ENCODE measurements at places on chromosomes 13 and 19. TPM values are rescaled to one million over a fixed set of nuclear protein-coding genes. Genes with fewer than 3 reads are reported as not detected.

- H3K4me3 ChIP-seq: no peak overlapping the region
- no peak overlapping the region for H3K27ac ChIP-seq
- peaks cover 15% of the 10 kb centered on the region for H3K4me1 ChIP-seq
- no peaks in the 10 kb centered on the region for H3K36me3 ChIP-seq
Measured at GRCh38 chr13:32045982-32046785, 14.6 kb downstream of the FRY start.

The ADGRE1 gene
- 12.4 TPM for total RNA-seq

- no peak overlapping the region for H3K27ac ChIP-seq
- peak; percentile 66 for DNase-seq
- H3K27me3 ChIP-seq: no peaks in the 10 kb centered on the region
- no peaks in the 10 kb centered on the region for H3K4me1 ChIP-seq
- H3K4me3 ChIP-seq: no peak overlapping the region
Measured at GRCh38 chr13:97810152-97810551, 143.3 kb upstream of the IPO5 start.

- no peak overlapping the region for H3K27ac ChIP-seq
- DNase-seq: no peak
- no peaks in the 10 kb centered on the region for H3K27me3 ChIP-seq
- H3K4me3 ChIP-seq: no peak overlapping the region
- no peaks in the 10 kb centered on the region for H3K4me1 ChIP-seq
Measured at GRCh38 chr13:80408270-80408669, 67.3 kb upstream of the SPRY2 start.

The CNFN gene
- not detected for total RNA-seq

The ZNF681 gene
- 4.8 TPM for total RNA-seq

GRCh38 chr13:52599848-52600603 lies 42.2 kb upstream of the HNRNPA1L2 start:
- H3K4me1 ChIP-seq: no peaks in the 10 kb centered on the region
- H3K4me3 ChIP-seq: no peak overlapping the region
- no peaks in the 10 kb centered on the region for H3K27me3 ChIP-seq

The IGSF23 gene
- not detected for total RNA-seq

The COL4A2 gene
- total RNA-seq: 414 TPM

- H3K4me1 ChIP-seq: no peaks in the 10 kb centered on the region
- no peaks in the 10 kb centered on the region for H3K27me3 ChIP-seq
- peak; percentile 83 for DNase-seq
- no peak overlapping the region for H3K4me3 ChIP-seq
- H3K36me3 ChIP-seq: no peaks in the 10 kb centered on the region
Measured at GRCh38 chr19:19860756-19861390, 4.8 kb upstream of the ZNF253 start.

- H3K27ac ChIP-seq: no peak overlapping the region
- H3K4me3 ChIP-seq: no peak overlapping the region
- peak; percentile 85 for DNase-seq
Measured at GRCh38 chr19:45474606-45475521, 7.1 kb downstream of the FOSB start.

The C19orf85 gene
- not detected for total RNA-seq

GRCh38 chr13:45602183-45603170 lies 13.1 kb downstream of the ERICH6B start:
- DNase-seq: no peak
- H3K36me3 ChIP-seq: no peaks in the 10 kb centered on the region
- no peak overlapping the region for H3K4me3 ChIP-seq
- no peak overlapping the region for H3K27ac ChIP-seq
- no peaks in the 10 kb centered on the region for H3K4me1 ChIP-seq
- no peaks in the 10 kb centered on the region for H3K27me3 ChIP-seq

The NDUFA11 gene
- total RNA-seq: 219 TPM

GRCh38 chr19:41978470-41978869 lies 15.6 kb downstream of the ATP1A3 start:
- no peaks in the 10 kb centered on the region for H3K36me3 ChIP-seq
- no peaks in the 10 kb centered on the region for H3K4me1 ChIP-seq
- DNase-seq: no peak
- H3K27ac ChIP-seq: no peak overlapping the region

DNA sequence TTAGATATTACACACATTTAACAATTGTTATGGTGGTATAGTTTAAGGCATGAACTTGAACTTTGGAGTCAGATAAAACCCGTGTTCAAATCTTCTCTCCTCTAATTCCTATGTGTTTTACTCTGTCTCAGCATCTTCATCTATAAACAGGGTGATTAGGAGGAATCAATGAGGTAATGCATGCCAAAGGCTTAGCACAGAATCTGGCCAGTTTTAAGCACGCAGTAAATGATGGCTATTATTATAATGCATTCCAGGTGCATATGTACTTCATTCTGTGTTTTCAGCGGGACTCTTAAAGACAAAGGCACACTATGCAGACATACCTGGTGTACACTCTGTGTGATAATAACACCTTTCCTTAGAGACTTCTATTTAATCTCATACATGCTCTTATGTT lies 88.0 kb upstream of the FRY start:
- peaks cover 3% of the 10 kb centered on the region for H3K4me1 ChIP-seq
- no peak for DNase-seq
- no peaks in the 10 kb centered on the region for H3K36me3 ChIP-seq
- H3K27ac ChIP-seq: no peak overlapping the region
- no peak overlapping the region for H3K4me3 ChIP-seq

The CYP4F11 gene
- total RNA-seq: 0.15 TPM

GRCh38 chr19:40661616-40662015 lies 28.8 kb downstream of the NUMBL start:
- H3K4me3 ChIP-seq: no peak overlapping the region
- no peak for DNase-seq
- peaks cover 2% of the 10 kb centered on the region for H3K4me1 ChIP-seq

DNA sequence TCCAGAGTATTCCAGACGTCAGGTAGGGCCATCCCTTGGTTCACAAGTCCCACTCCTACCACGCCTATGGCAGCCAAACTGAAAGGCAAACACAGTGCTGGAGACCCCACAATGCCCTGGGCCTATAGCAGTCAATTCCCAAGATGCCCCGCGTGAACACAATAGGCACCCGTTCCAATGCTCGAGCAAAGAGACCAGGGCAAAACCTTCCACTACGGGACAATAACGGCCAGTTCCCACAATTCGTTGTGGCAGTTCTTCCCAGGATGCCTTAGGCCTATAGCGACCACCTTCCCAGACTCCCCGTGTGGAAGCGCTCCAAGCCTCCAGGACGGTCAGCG lies 538 bp downstream of the ZNF428 start:
- H3K4me3 ChIP-seq: peak overlapping the region; percentile 87
- DNase-seq: peak; percentile 68
- H3K27me3 ChIP-seq: no peaks in the 10 kb centered on the region
- H3K27ac ChIP-seq: peak overlapping the region; percentile 97
- H3K36me3 ChIP-seq: no peaks in the 10 kb centered on the region

DNA sequence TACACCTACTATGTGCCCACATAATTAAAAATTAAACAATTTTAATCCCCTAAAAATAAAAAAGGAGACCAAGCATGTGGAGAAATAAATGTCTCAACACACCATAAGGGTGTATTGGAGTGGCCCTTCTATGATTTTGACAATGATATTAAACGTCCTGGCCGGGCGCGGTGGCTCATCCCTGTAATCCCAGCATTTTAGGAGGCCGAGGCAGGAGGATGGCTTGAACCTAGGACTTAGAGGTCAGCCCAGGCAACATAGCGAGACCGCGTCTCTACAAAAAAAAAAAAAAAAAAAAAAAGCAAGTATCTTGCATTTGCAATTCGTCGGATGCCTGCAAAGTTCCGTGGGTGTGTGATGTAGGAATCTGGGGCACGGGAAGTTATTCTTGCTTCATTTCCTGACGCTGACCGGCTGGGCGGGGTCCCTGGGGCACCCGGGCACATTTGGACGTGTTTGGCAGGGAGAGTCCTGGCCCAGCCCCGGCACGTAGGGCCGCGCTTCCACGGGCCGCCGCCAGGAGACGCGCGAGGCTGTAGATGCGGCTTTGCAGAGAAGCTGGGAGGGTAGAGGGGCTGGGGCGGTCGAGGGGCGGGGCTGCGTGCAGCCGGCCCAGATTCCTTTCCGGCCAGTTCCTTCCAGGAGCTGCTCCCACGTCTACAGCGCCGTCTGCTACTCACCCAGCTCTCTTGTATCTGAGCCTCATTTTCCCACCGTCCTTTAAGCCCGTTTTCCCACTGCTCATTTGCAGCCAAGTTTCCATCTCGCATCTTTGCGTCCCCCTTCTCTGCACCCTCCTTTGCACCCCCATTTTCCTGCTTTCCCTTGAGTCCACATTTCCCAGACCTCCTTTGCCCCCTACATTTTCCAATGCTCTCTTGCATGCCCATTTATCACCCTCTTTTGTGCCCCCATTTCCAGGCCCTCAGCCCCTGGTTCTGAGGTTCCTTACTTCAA lies 2.2 kb upstream of the TSPAN16 start:
- H3K27ac ChIP-seq: no peak overlapping the region
- H3K27me3 ChIP-seq: no peaks in the 10 kb centered on the region
- DNase-seq: peak; percentile 98

The APC2 gene
- total RNA-seq: 0.15 TPM

The PSG6 gene
- not detected for total RNA-seq

DNA sequence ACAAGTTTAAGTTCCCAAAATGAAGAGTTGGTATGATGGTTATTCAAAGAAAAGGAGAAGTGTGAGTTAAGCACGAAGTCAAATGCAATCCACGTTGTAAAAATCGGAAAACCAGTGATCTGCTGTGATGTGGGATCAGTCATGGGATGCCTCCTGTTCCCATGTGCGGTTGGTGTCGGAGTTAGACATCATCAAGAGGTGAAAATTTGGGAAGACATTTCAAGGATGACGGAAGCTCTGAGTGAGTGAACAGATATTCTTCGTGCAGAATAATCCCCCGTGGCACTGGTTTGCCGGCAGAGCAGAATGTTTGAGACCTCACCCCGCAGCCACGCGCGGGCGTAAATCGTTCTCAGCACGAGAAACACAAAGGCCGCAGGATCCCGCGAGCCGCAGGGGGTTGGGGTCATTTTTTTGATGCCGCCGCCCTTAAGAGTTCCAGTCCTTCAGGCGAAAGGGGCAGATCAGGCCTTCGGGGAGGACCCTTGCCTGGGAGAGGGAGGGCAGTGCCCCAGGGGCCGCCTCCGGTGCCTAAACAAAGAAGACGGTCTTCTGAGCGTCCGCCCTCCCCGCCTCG lies 13.7 kb upstream of the SOX1 start:
- peaks cover 22% of the 10 kb centered on the region for H3K27me3 ChIP-seq
- no peak overlapping the region for H3K27ac ChIP-seq
- no peak for DNase-seq
- H3K4me1 ChIP-seq: peaks cover 12% of the 10 kb centered on the region
